Right ventricle myocardium inferior (tissue), 1 donor: ENCODE measurements at places on chromosomes 1 and 21. TPM values are rescaled to one million over a fixed set of nuclear protein-coding genes. Genes with fewer than 3 reads are reported as not detected.

Gene PPIAL4G
- total RNA-seq = not detected

Gene RNF19B
- 15.5 TPM for total RNA-seq

- DNase-seq = no peak
These were observed 40.5 kb downstream of the AK5 start for GRCh38 chr1:77322061-77322900.

DNA sequence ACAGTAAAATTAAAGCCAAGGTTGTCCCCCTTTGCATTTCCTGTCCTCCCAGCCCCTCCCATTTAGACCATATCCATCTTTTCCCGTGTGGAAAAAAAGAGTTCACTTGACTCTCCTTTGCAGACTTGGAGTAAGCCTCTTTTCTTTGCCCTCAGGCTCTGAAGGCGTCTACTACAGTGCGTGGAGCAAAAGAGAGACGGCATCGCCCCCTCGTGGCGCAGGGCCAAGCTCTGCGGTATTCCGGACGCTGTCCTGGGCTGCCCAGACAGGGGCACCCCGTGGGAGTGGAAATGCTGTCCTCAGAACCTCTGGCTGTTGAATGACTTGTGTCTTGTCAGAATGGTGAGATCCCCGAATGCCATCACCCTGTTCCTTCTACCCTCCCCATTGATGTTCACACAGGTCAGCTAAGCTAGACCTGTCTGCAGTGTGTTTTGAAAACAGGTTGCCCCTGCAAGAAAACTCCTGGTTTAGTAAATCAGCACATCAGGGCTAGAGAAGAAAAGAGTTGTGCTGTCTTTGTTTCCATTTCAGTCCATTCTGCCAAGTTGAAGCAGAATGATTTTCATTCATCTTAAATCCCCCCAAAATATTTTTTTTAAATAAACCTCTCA, 12.3 kb upstream of the GJA8 start:
- DNase-seq = no peak

Gene PLPPR4
- 0.24 TPM for total RNA-seq

GRCh38 chr1:78856096-78856495, 150.4 kb downstream of the ADGRL4 start:
- DNase-seq = no peak

DNA sequence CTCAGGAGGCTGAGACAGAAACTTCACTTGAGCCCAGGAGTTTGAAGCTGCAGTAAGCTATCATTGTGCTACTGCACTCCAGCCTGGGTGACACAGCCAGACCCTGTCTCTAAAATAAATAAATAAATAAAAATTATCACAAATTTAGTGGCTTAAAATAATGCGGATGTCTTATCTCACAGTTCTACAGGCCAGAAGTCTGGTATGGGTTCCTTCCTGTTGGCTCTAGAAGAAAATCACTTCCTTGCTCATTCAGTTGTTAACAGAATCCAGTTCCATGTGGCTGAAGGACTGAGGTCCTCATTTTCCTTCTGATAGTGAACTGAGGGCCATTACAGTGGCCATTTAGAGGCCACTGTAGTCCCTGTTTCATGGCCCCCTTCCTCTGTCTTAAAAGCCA, 94.6 kb upstream of the S1PR1 start:
- no peak for DNase-seq

DNA sequence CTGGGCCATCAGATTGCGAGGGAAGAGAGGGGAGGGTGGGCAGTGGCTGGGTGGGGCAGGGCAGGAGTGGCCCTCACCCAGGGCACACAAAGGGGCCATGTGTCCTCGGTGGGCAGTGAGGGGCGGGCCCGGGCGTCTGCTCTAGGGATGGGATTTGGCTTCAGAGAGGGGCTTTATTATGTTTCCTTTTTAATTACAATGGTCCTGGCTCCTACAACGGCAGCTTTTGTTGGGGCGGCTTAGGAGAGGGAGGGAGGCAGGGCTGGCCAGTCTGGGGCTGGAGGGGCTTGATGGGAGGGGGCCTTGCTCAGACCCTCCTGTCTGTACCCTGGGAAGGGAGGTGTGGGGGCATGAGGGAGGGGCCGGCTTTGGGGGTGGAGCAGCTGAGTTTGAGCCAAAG, 102.8 kb upstream of the WNT4 start:
- DNase-seq = no peak

GRCh38 chr1:152412756-152413155, 1.3 kb downstream of the CRNN start:
- no peak for DNase-seq

- peak; percentile 69 for DNase-seq
These were observed 135.0 kb upstream of the COL6A1 start for GRCh38 chr21:45846373-45847160.

DNA sequence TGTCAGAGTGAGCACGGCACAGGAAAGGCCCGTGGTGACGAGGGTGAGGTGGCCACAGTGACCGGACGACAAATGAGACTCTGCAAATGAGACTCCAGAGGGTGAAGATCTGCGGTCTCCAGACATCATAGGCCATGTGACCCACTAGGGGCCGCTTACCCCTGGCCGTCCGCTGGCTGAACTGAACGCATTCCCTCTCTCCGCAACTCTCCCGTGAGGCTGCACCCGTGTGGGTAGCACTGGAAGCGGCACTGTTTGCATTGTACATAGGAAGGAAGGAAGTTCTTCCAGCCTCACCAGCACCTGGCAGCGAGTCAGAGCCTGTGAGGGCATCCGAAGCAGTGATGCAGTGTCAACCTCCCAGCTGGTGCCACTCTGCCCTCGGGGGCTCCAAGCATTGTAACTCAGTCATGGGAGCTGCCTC, 23.6 kb upstream of the SPSB1 start:
- DNase-seq = no peak

Gene TDRD10
- total RNA-seq = 2.2 TPM

Gene GABRD
- 0.49 TPM for total RNA-seq

Gene MTMR11
- 3.5 TPM for total RNA-seq

DNA sequence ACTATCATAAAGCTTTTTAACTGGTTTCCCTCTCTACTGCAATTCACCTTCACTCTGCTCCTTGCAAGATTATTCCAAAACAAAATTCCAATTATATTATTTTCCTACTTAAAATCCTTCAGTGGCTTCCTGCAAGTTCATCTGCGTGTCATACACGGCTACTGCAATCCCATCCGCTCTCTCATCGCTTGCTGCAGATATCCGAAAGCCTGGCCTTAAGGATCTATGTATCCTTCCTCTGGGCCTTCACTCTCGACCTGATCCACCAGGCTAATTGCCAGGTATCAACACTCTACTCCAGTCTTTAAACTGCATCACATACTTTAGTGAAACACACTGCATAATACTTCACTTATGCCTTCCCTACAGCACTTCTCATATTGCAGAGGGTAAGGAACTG, 44.0 kb downstream of the VAV3 start:
- no peak for DNase-seq

- no peak for DNase-seq
These were observed 103.2 kb downstream of the SCCPDH start for GRCh38 chr1:246827396-246827795.

GRCh38 chr1:30923597-30923996, 15.0 kb upstream of the SDC3 start:
- no peak for DNase-seq

Gene NFIA
- 97.6 TPM for total RNA-seq

DNA sequence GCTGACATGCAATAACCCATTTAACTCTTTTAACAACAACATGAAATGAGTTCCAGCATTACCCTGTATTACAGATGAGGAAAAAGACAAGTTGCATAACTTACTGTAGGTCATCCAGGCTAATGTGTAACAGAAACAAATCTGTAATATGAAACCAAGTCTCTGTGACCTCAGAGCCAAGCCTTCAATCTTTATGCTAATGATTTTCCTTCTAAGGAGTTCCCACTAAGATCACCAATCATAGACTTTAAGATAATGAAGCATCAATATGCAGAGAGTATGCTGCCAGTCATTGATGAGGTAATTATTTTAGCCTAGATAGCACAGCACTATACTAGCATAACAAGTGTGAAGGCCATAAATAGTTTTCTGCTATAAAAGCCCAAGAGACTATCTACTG, 35.6 kb upstream of the RNPC3 start:
- no peak for DNase-seq

- DNase-seq = no peak
These were observed 869 bp downstream of the NAV1 start for GRCh38 chr1:201539561-201540431.

Gene LCE3E
- not detected for total RNA-seq

GRCh38 chr1:42431514-42431913, 24.3 kb downstream of the ZMYND12 start:
- no peak for DNase-seq

DNA sequence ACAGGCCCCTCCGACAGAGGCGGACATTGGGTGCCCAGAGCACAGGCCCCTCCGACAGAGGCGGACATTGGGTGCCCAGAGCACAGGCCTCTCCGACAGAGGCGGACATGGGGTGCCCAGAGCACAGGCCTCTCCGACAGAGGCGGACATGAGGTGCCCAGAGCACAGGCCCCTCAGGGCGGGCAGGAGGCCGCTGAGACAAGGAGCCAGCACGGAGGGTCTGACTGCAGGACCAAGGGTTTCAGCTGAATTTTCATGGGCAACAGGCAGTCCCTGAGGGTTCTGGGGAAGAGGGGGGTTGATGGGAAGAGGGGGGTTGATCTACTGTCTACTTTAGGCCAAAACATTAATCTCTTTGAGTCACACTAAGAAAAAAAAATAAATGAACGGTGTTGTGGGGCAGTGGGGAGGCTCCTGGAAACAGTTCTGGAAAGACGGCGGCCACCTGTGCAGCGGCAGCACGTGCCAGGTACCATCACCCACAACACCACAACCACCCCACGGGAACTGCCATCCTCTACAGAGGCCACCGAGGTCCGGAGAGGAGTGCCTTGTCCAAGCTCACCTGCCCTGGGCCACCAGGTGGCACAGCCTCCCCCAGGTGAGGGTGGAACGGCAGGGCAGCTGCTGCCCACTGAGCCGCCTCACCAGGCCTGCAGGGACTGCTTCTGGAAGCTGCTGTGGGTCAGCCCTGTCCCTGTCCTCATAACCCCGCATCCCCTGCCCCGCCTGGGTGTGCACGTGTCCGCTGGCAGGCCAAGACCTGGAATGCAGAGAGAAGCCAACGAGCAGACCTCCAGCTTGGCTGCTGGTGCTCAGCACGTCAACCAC, 20.5 kb downstream of the PRDM15 start:
- no peak for DNase-seq

GRCh38 chr1:22579541-22580155, 16.4 kb downstream of the EPHA8 start:
- DNase-seq = no peak

Gene NLRP3
- total RNA-seq = 1.2 TPM

GRCh38 chr1:172352435-172352834, 68.0 kb upstream of the C1orf105 start:
- DNase-seq = no peak

DNA sequence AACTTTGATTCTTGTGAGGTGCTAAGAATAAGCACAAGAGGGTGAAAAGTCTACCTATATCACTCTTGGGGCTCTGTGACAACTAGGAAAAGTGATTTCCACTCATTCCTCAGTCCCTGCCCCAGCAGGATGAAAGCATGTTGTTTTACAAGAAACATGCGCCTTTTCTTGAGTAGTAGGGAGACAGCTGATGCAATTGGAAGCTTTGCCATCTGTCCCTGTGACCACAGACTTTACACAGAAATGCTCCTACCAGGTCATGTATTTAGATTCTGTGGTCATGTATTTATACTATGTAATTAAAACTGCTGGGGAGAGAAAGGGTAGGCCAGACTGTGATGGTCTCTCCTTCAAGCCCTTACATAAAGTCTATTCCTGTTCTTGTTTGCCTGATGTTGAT, 445.5 kb downstream of the PTPRC start:
- no peak for DNase-seq

- no peak for DNase-seq
These were observed 597.7 kb upstream of the ZP4 start for GRCh38 chr1:238488401-238488800.

DNA sequence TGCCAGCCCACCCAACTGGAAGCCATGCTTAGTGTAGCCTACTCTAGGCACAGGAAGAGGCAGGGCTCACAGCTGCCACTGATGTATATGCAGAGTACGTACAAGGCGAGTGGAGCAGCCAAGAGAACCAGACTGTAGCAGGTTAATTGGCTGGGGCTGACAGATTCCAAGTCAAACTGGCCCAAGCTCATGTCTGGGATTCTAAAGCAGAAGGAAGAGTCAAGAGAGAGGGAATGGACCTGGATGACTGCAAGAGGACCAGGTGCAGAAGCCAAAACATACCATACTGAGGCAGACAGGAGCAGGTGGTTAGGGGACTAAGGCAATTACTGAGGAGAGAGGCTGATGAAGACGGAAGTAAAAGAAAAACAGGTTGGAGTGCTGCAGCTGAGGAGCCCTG, 51.3 kb upstream of the LRRN2 start:
- no peak for DNase-seq

DNA sequence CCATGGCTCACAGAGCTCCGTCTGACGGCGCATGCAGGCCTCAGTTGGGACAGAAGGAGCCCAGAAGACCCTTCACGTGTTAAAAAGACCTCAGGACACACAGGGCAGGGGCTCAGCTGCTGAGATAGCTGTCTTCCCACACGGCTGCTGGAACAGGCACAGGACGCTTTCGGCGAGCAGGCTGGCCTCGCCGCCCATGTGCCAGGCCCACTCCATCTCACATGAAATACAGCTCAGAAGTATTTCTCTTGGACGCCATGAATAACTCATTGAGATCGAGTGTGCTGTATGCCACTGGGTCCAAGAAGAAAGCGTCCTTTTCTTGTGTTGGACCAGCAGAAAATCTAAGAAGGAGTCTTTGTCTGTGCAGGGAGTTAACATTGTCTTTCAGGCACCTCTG, 69.6 kb downstream of the SIM2 start:
- no peak for DNase-seq

GRCh38 chr21:42456457-42456856, 39.6 kb downstream of the RSPH1 start:
- DNase-seq = no peak

- DNase-seq = no peak
These were observed 130.2 kb downstream of the CDC7 start for GRCh38 chr1:91630803-91631202.

DNA sequence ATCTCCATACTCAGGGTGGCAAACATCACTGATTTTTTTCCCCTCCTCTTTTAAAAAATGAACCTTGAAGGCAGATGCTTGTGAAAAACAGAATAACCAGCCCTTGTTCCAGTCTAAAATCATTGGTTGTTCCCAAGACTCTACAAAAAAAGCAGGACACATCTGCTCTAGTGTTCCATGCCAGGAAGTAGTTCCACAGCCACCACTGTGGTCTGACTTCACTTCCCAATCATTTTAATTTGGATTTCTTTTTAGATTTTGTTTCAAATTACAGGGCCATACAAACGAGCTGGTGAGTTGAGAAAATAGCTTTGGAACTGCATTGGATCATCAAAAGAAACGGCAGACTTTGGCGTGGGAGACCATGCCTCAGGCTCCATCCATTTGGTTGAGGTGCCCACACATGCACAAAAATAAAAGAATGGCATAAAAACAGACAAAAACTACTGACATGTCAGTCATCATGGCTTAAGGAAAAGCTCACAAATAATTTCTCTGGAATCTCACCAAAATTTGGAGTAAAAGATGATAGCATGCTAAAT, 210.0 kb downstream of the GABPA start:
- no peak for DNase-seq

DNA sequence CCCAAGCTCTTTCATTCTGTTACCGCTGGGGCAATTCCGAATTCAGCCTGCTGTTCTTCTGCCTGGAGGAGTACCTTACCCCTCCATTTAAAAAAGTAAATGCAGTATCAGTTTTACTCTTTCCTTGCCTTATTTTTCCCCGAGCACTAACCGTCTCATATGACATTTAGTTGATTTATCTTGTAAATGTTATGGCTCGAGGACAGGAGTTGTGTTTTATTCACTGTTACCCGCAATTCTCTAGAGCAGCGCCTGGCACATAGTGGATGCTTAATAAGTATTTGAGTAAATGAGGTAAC, 425 bp upstream of the TADA1 start:
- DNase-seq = no peak
